ENCODE measurements at places on chromosomes 2 and 18. TPM values are rescaled to one million over a fixed set of nuclear protein-coding genes. Genes with fewer than 3 reads are reported as not detected.

DNA sequence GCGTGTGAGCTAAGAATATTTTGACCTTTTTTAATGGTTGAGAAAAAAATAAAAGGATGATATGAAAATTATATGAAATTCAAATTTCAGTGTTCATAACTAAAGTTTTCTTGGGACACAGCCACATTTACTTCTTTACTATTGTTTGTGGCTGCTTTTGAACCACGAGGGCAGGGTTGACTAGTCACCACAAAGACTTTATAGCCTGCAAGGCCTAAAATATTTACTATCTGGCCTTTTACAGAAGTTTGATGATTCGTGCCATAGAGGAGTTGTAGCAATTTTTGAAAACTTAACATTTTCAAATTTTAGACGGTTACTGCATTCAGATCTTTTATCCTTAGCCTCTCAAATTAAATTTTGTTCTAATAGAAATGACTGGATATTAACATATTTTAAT, 69.9 kb downstream of the LIMS1 start:
- DNase-seq, result no peak

GRCh38 chr2:180472133-180472532, 465.0 kb upstream of the CWC22 start:
- DNase-seq, result no peak

- DNase-seq, result peak; percentile 95
Measured at GRCh38 chr18:47175898-47176575, at the start of gene IER3IP1. IER3IP1 (minus strand) TSS chr18:47176364; CDS start chr18:47176277, 87 bp downstream.

The PUS10 gene
- total RNA-seq, result 14.2 TPM

GRCh38 chr2:134368009-134368817, 114.3 kb downstream of the MGAT5 start:
- peak; percentile 18 for DNase-seq

The RAB6C gene
- total RNA-seq, result 0.04 TPM

DNA sequence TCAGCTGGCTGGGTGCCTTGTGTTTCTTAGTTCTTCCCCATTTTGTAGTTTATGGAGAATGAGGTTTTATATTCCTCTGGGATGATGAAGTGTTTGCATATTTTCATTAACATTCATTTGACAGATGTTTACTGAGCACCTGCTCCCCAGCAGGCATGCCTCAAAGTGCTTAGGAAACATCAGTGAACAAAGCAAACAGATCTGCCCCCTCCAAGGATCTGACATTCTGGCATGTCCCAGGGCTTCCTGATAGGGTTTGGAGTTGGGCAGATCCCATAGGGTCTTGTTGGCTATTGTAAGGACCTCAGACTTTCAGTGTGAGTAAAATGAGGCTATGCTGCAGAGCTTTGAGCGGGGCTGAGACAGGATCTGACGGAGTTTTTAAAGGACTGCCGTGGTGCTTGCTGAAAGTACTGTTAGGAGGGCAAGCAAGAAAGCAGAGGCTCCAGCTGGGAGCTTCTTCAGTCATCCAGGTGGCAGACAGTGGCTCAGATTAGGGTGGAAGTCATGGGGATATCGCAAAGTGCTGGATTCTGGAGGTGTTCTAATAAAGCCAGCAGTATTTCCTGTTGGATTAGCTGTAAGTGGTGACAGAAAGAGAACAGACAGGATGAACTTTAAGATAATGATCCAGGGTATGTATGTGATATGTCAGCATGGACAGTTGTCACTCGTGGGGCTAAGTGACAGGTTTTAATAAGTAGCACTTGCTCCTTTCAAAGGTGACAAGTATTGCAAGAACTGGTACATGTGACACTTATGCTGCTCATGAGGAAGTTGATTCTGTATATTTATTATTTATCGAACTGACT, 11.3 kb upstream of the IAH1 start:
- DNase-seq, result no peak

Data from hepatocyte (in vitro differentiated cells).